ENCODE measurements at places on chromosomes 1 and 21. TPM values are rescaled to one million over a fixed set of nuclear protein-coding genes. Genes with fewer than 3 reads are reported as not detected.
A peak's percentile ranks its signal among the peaks of the same experiment; 100 is the strongest.

CFAP45 gene
- 0.72 TPM for total RNA-seq

LCE1F gene
- total RNA-seq = not detected

- H3K4me1 ChIP-seq = no peaks in the 10 kb centered on the region
- H3K36me3 ChIP-seq = peaks cover 33% of the 10 kb centered on the region
- H3K27ac ChIP-seq = no peak overlapping the region
- no peak for DNase-seq
- H3K27me3 ChIP-seq = no peaks in the 10 kb centered on the region
- H3K4me3 ChIP-seq = no peak overlapping the region
Observed at GRCh38 chr1:51799372-51799771, 79.2 kb downstream of the NRDC start.

ZBTB37 gene
- total RNA-seq = 9.7 TPM

LEMD1 gene
- total RNA-seq = not detected

- peaks cover 37% of the 10 kb centered on the region for H3K4me1 ChIP-seq
- no peak overlapping the region for H3K4me3 ChIP-seq
- H3K36me3 ChIP-seq = no peaks in the 10 kb centered on the region
- no peaks in the 10 kb centered on the region for H3K27me3 ChIP-seq
- H3K27ac ChIP-seq = no peak overlapping the region
- DNase-seq = no peak
Observed at GRCh38 chr1:27009601-27010197, 3.0 kb downstream of the TENT5B start.

- no peaks in the 10 kb centered on the region for H3K36me3 ChIP-seq
- H3K4me3 ChIP-seq = peak overlapping the region; percentile 74
- H3K4me1 ChIP-seq = peaks cover 5% of the 10 kb centered on the region
- 0 out of 2 replicates have a peak, but pooled peaks cover 2% of the 10 kb centered on the region for H3K27me3 ChIP-seq
- DNase-seq = peak; percentile 51
Observed at GRCh38 chr1:117606649-117607430, 992 bp downstream of the TENT5C start.

DNA sequence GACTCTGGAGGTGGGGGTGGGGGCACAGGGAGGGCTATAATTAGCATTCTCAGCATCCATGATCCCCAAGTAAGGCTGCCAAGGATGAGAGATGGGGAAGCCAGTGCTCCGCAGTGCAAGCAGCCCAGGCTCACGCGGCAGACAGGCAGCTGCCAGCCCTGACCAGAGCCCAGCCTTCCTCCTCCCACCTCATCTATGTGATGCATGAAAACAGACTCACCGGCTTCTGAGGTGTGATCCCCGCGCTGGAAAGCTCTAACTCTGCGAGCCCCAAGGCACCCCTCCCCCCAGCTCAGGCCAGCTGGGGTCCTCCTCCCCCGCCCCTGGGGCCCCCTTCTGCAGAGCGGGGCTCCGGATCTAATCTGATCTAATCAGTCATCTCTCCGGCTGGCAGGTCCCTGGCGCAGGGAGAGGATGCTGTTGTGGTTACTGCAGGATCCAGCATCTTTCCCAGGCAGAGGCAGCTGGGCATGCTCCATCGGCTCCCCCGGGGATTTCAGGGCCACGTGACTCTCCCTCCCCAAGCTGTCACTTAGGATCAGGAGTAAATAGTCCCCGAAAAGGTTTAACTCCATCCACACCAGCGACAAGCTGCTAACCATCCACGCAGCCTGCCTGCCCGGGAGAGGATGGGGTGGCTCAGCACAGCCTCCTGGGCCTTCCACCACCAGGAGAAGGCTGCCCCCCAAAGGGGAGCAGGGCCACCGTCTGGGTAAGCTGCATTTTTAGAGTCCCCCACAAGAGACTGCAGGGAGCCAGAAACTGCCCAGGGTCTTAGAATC lies at the start of gene PLEKHA6:
PLEKHA6 (minus strand) TSS at position 456 of the 782 bp plus-strand sequence. CDS start 86,202 bp downstream, outside the sequence.
- H3K4me1 ChIP-seq = peaks cover 18% of the 10 kb centered on the region
- H3K4me3 ChIP-seq = no peak within 1 kb of the TSS
- no peaks in the 10 kb centered on the region for H3K27me3 ChIP-seq
- DNase-seq = peak; percentile 66
- no peak within 1 kb of the TSS for H3K27ac ChIP-seq
- H3K36me3 ChIP-seq = no peaks in the 10 kb centered on the region

SRGAP2C gene
- total RNA-seq = 12.7 TPM

ALPL gene
- total RNA-seq = 0.56 TPM

TMEM240 gene
- total RNA-seq = 1.1 TPM

DNA sequence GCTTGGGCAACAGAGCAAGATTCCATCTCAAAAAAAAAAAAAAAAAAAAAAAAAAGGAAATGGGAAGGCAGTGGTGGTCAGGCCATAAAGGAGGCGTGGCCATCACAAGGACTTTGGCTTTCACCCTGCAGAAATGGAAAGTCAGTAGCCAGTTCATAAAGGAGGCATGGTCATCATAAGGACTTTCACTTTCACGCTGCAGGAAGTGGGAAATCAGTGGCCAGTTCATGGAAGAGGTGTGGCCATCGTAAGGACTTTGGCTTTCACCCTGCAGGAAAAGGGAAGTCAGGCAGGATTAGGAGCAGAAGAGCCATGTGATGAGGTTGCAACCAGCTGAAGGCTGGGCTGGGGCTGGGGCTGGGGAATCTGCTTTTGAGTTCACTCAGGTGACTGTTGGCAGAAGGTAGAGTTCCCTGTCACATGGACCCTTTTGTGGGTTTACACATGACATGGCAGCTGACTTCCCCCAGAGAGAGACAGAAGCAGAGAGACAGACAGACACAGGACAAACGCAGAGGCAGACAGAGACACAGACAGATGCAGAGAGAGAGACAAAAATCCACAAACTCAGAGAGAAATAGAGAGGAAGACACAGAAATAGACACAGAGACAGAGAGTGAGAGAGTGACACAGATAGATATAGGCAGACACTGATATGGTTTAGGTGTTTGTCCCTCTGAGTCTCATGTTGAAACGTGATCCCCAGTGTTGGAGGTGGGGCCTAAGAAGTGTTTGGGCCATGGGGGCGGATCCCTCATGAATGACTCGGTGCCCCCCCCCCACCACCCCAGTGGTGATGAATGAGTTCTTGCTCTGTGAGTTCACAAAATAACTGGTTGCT lies 263.9 kb upstream of the KAZN start:
- H3K27ac ChIP-seq = no peak overlapping the region
- no peaks in the 10 kb centered on the region for H3K4me1 ChIP-seq
- no peaks in the 10 kb centered on the region for H3K36me3 ChIP-seq
- H3K4me3 ChIP-seq = no peak overlapping the region
- no peaks in the 10 kb centered on the region for H3K27me3 ChIP-seq

Measured in IMR-90 (cell line).